ENCODE measurements at places on chromosomes 1 and 21.

DNA sequence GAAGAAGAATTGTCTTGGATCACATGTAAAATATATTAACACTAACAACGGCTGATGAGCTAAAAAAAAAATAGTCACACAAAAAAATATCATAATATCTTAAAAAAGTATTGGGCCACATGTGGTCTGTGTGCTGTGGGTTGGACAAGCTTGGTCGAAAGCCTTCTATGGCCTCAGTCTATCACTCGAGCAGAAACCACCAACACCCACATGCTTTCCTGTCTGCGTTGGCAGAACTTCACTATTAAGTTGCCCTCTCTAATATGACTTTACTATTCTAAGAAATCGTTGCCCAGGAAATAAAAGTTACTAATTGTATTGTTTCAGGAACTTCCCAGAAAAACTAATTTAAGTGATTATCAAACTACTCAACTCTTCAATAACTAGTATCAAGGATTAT, 28.2 kb upstream of the ETS2 start:
- no peaks in the 10 kb centered on the region for H3K36me3 ChIP-seq
- H3K4me3 ChIP-seq: no peak overlapping the region
- H3K27ac ChIP-seq: no peak overlapping the region
- no peaks in the 10 kb centered on the region for H3K27me3 ChIP-seq
- DNase-seq: no peak

DNA sequence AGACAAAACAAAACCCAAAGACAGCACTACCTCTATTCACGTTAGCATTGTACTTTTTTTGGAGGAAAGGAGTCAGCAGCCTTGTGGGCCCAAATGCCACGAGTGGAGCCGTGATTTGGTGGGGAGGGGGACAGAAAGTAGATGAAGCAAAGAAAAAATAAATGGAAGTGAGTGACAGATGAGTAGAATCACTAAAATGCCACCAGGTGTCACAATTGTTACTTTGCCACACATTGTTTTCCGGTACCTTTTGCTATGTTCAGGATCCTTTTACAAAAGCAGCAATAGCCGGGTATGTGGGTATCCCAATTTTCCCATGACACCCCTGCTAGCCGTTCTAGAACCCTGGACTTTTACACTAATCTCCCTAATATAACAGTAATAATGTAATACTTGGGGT, 85.0 kb upstream of the AK4 start:
- no peak overlapping the region for H3K27ac ChIP-seq
- no peaks in the 10 kb centered on the region for H3K36me3 ChIP-seq
- DNase-seq: peak; percentile 20
- no peak overlapping the region for H3K4me3 ChIP-seq
- peaks cover 12% of the 10 kb centered on the region for H3K4me1 ChIP-seq
- no peaks in the 10 kb centered on the region for H3K27me3 ChIP-seq

- H3K27me3 ChIP-seq: no peaks in the 10 kb centered on the region
- no peaks in the 10 kb centered on the region for H3K36me3 ChIP-seq
- no peak for DNase-seq
- H3K4me3 ChIP-seq: no peak overlapping the region
- H3K27ac ChIP-seq: no peak overlapping the region
These were observed 73.1 kb downstream of the KCNJ6 start for GRCh38 chr21:37843191-37843590.

GRCh38 chr21:46264690-46265144, 20.7 kb downstream of the MCM3AP start:
- H3K36me3 ChIP-seq: peaks cover 36% of the 10 kb centered on the region
- no peak for DNase-seq
- H3K4me3 ChIP-seq: no peak overlapping the region

DNA sequence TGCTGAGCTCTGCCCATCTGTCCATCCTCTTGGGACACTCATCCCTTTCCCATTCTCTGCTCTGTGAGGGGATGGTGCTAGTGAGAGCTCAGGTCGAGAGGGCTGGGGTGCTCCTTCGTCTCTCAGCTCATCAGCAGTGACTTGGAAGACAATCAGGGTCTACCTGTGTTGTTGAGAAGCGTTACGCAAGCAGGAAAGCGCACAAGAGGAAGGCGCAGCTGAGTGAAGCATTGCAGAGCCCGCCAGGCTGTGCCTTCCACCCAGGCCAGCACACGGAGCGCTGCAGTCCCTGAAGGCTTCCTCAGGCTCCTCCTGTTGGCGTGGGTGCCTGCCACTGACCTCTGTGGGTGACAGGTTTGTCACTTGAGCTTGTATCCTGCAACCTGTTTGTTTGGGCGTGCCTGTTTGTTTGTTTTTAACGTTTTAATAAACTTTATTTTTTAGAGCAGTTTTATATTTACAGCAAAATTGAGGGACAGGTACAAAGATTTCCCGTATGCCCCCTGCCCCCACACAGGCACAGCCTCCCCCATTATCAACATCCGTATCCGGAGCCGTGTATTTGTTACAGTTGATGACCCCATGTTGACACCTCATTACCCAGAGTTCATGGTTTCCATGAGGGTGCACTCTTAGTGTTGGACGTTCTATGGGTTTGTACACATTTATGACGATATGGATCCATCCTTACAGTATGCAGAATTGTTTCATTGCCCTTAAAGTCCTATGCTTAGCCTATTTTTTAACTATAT, 36.7 kb downstream of the ADARB1 start:
- no peaks in the 10 kb centered on the region for H3K36me3 ChIP-seq
- H3K4me3 ChIP-seq: no peak overlapping the region
- no peak overlapping the region for H3K27ac ChIP-seq
- no peaks in the 10 kb centered on the region for H3K27me3 ChIP-seq
- no peak for DNase-seq

DNA sequence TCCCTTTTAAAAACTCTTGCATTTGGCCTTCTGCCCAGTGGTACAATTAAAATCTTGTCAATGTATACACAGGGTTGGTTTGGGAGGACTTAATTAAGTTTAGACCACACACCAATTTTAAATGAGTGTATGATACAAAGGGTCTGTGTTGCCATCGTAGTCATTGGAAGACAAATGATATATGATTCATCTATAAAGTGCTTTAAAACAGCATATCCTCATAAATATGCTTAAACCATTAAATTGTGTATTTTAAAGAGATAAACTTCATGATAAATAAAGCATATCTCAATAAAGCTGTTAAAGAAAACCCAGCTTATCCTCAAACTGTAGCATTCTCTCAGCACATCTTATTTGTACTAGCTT, 69.5 kb downstream of the LUZP1 start:
- H3K27me3 ChIP-seq: no peaks in the 10 kb centered on the region
- H3K4me1 ChIP-seq: peaks cover 13% of the 10 kb centered on the region
- no peaks in the 10 kb centered on the region for H3K36me3 ChIP-seq
- H3K4me3 ChIP-seq: no peak overlapping the region

GRCh38 chr1:7327849-7328248, 443.2 kb upstream of the VAMP3 start:
- H3K27ac ChIP-seq: no peak overlapping the region
- H3K4me3 ChIP-seq: no peak overlapping the region
- no peaks in the 10 kb centered on the region for H3K27me3 ChIP-seq
- no peaks in the 10 kb centered on the region for H3K4me1 ChIP-seq
- H3K36me3 ChIP-seq: no peaks in the 10 kb centered on the region

DNA sequence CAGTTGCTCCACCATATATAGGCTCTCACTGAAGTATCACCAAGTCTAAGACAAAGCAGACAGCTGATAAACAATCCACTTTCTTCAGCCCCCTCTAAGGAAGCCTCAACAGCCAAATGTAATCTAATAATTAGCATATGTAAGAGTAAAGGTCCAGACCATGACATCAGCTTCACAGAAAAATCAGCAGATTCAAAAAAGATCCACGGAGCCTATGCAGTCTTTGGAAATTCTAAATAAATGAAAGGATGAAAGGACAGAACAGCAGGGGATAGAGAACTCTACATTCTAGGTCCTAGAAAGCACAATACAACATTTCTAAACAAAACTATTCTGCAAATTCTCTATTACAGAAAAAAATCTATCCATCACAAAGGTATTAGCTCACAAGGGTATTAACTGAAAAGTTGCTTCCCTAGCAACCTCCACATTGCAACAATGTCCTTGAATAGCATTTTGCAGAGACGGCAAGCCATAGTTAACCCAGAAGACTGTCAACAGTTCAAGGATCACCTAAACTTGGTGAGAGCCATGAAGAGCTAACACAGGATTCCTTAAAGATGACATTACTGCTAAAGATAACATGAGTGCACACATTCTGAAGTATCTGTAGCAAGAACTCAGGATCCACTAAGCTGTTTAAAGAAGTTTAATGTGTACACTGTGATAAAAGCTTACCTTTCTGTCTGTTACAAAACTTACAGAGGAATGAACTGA, 74.3 kb downstream of the SIPA1L2 start:
- no peak overlapping the region for H3K27ac ChIP-seq
- no peak for DNase-seq
- no peaks in the 10 kb centered on the region for H3K36me3 ChIP-seq
- peaks cover 7% of the 10 kb centered on the region for H3K4me1 ChIP-seq

- peak overlapping the region; percentile 68 for H3K27ac ChIP-seq
- H3K4me1 ChIP-seq: peaks cover 15% of the 10 kb centered on the region
- no peak overlapping the region for H3K4me3 ChIP-seq
- no peaks in the 10 kb centered on the region for H3K27me3 ChIP-seq
- H3K36me3 ChIP-seq: no peaks in the 10 kb centered on the region
These were observed 20.1 kb upstream of the MACF1 start for GRCh38 chr1:39184354-39184818.

DNA sequence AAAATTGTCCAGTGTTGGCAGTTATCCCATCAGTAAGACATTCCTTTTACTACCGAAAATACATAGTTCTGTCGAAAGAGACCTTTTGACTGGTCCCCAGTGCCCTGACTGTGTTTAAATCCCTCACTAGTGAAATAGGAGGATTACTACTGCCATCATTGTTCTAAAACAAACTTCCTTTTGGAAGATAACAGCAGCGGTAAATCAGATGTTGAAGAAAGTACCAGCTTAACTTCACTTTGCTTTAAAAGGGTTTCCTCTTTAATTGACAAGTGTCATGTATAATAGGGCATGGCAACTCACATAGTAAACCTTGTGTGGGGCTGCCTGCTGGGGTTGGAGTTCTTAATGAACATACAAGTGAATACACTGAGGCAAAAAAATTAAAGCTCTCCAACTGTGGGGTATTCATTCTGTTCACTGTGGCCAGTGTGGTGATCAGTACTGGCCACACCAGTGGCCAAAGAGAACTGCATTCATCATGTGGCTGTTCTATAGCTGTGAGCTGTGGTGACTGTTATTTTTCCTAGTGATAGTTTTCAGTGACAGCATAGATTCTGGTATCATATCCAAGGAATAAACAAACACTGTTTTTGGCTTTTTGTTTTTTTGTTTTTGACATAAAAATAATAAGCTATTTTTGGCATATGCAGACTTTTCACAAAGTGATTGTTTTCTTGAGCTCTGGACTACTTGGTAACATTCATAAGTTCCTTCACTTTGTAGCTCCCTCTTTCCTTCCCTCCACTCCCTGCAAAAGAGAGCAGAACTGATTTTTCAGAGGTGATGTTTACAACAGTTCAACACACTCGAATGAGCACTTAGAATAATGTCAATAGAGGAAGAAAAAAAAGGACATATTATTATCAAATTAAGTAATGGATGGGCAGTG, 74.5 kb downstream of the NFIA start:
- no peak overlapping the region for H3K4me3 ChIP-seq
- no peaks in the 10 kb centered on the region for H3K27me3 ChIP-seq
- no peak for DNase-seq
- H3K27ac ChIP-seq: peak overlapping the region; percentile 7
- H3K4me1 ChIP-seq: peaks cover 39% of the 10 kb centered on the region
- H3K36me3 ChIP-seq: no peaks in the 10 kb centered on the region

- peaks cover 2% of the 10 kb centered on the region for H3K4me1 ChIP-seq
- H3K36me3 ChIP-seq: no peaks in the 10 kb centered on the region
- H3K27ac ChIP-seq: no peak overlapping the region
- H3K27me3 ChIP-seq: no peaks in the 10 kb centered on the region
These were observed 40.3 kb upstream of the TLR5 start for GRCh38 chr1:223183268-223183862.

DNA sequence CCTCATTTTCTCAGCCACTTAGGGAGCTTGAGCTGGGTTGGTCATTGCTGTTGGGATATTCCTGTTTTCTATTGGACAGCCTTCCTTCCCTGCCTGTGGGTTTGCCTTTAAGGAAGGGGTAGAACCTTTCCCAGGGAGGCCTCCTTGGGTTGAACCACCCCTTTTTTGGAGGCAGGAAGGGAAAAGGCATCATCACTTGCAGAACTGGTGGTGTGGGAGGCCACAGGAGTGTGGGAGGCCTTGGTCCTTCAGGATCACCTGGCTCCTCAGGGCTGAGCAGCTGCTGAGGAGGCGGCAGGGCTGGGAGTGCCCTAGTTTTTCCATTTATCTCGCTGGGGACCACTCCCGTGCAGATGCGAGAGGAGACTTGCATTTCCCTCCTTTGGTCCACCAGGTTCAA, 667 bp upstream of the CYB561D1 start:
- no peak for DNase-seq
- H3K27me3 ChIP-seq: no peaks in the 10 kb centered on the region
- no peaks in the 10 kb centered on the region for H3K36me3 ChIP-seq
- no peaks in the 10 kb centered on the region for H3K4me1 ChIP-seq
- H3K4me3 ChIP-seq: peak overlapping the region; percentile 93

DNA sequence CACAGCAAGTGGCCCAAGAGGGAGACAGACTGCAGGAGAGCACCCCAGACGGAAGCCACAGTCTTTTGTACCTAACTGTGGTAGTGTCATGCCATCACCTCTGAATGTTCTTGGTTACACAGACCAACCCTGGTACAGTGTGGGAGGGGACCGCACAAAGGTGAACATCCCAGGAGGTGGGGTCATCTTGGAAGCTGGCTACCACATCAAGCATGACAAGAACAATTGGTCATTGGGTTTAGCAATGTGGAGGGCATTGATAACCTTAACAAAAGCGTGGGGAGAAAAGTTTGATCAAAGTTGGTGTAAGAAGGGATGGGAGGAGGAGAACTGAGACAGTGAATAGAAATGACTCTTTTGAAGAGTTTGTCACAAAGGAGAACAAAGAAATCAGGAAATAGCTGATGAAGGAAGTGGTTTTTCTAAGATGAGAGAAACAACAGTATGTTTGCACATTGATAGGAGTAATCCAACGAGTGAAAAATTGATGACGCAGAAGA, 87.1 kb upstream of the CACNA1E start:
- no peaks in the 10 kb centered on the region for H3K36me3 ChIP-seq
- H3K4me1 ChIP-seq: no peaks in the 10 kb centered on the region
- no peak for DNase-seq
- no peak overlapping the region for H3K4me3 ChIP-seq
- no peaks in the 10 kb centered on the region for H3K27me3 ChIP-seq

DNA sequence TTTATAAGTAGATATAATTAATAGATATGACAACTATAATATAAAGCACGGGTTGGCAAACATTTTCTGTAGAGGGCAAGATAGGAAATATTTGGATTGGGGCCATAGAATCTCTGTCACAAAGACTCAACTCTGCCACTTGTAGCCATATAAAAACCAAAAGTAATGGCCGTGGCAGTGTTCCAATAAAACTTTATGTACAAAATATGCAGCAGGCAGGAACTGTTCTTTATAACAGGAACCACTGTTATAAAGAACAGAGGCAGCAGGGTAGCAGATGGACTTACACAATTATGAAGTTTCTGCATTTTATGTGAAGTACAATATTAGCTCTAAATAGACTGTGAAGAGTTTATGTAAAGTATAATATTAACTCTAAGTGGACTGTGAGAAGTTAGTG, 16.9 kb upstream of the QSOX1 start:
- no peaks in the 10 kb centered on the region for H3K36me3 ChIP-seq
- DNase-seq: no peak
- H3K27ac ChIP-seq: no peak overlapping the region
- H3K4me3 ChIP-seq: no peak overlapping the region
